WTC11 (cell line): ENCODE measurements at places on chromosomes 12 and 14.

GRCh38 chr14:72822946-72823611 is 70.8 kb downstream of the DPF3 start:
- no peak for DNase-seq

GRCh38 chr14:33317675-33318074 is 379.0 kb downstream of the NPAS3 start:
- no peak for DNase-seq

- peak; percentile 86 for DNase-seq
Measured at GRCh38 chr14:61750708-61751474, 11.3 kb upstream of the SNAPC1 start.

GRCh38 chr12:25421651-25422167 is 131.4 kb downstream of the LMNTD1 start:
- DNase-seq, result no peak

DNA sequence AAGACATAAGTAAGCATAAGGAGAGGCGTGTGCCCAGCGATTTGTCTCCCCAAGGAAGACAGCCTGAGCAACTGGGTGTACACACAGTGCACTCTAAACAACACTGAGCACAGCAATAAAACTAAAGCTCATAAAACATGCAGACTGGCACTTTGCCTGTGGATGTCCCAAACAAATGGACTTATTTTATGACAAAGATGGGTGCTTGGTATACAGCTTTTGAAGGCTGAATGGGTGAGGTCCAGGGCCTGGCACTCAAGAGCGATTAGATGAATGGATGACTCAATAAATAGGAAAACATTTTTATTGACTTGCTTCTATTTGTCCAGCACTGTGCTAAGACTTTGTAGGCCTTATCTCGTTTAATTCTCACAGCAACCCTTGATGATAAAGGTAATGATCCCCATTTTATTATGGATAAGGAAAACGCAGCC is 28.5 kb downstream of the LGMN start:
- no peak for DNase-seq

GRCh38 chr12:103590271-103590670 is 3.2 kb downstream of the STAB2 start:
- DNase-seq, result no peak

GRCh38 chr12:132886529-132887477 is 602 bp downstream of the CHFR start:
- peak; percentile 48 for DNase-seq

- no peak for DNase-seq
Measured at GRCh38 chr14:78985668-78986381, 815.7 kb downstream of the NRXN3 start.

- no peak for DNase-seq
Measured at GRCh38 chr12:19654650-19655376, 215.5 kb downstream of the AEBP2 start.

- peak; percentile 71 for DNase-seq
Measured at GRCh38 chr14:69013943-69014782, 35.1 kb upstream of the ACTN1 start.

- DNase-seq, result no peak
Measured at GRCh38 chr12:34379142-34379541, 356.8 kb downstream of the ALG10 start.

GRCh38 chr12:47017041-47017713 is 62.2 kb upstream of the PCED1B start:
- DNase-seq, result no peak

DNA sequence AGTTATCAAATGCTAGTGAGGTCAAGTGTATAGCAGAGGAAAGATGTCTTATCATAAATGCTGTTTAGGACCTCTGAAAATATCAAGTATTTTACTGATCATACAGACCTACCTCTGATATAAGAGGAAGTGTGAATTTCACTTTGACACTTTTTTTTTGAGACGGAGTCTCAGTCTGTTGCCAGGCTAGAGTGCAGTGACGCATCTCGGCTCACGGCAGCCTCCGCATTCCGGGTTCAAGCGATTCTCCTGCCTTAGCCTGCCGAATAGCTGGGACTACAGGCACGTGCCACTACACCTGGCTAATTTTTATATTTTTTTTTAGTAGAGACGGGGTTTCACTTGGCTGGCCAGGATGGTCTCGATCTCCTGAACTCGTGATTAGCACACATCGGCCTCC is 55.1 kb upstream of the PIK3C2G start:
- no peak for DNase-seq

- no peak for DNase-seq
Measured at GRCh38 chr14:74892745-74893144, 11.0 kb downstream of the DLST start.

- no peak for DNase-seq
Measured at GRCh38 chr14:23942587-23942986, 11.0 kb upstream of the DHRS4 start.

- no peak for DNase-seq
Measured at GRCh38 chr14:102964152-102964730, 41.8 kb downstream of the AMN start.

DNA sequence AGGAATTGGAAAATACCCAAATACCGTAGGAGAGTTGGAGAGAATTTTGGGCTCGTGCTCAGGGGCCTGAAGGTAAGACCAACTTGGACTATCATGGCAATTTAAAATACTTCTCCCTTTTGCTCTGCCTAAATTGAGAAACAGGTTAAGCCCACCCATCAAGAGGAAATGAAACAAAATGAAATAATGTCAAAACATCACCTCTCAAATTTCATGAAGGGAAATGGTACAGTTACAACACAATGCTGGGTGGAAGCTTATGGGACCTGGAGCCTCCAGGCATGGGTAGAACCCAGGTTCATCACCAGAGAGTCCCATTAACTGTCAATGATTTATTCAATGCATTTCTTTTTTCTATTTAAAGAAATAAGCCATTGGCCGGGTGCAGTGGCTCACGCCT is 33.7 kb downstream of the FOS start:
- no peak for DNase-seq

DNA sequence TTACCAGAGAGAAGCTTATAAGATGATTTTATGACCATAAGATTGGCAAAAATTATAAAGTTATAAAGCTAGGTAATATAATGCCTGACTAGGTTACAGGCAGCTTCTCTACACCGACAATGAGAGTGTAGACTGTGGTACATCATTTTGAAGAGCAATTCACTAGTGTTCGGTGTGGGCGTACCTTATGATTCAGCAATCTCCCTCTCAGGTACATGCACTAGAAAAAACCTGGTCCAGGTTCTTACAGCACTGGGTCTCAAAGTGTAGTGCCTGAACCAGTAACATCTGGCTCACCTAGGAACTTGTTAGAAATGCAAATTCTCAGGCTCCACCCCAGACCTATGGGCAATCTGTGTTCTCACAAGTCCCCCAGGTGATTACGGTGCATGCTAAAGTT is 106.7 kb downstream of the RERG start:
- no peak for DNase-seq

- DNase-seq, result peak; percentile 61
Measured at GRCh38 chr14:76050797-76051392, 65.3 kb downstream of the IFT43 start.

GRCh38 chr14:58918066-58918738 is 270.3 kb upstream of the DAAM1 start:
- DNase-seq, result no peak

GRCh38 chr12:18242380-18243089 is 18.8 kb upstream of the PIK3C2G start:
- DNase-seq, result no peak

DNA sequence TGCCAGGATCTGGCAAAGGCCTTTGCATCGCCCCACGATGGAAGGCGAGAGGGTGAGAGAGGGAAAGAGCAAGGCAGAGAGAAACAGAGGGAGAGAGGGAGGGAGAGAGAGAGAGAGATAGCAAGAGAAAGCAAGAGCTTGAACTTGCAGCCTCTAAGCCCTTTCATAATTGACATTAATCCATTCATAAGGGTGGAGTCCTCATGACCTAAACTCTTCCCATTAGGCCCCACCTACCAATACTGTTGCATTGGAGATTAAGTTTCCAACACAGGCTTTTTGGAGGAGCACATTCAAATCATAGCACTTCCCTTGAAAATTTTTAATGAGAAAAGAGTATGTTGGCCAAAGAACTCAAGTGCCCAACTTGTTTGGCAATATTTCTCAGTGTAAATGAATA is 48.6 kb upstream of the ZDHHC17 start:
- no peak for DNase-seq

GRCh38 chr14:58815161-58815701 is 177.5 kb downstream of the DACT1 start:
- no peak for DNase-seq

GRCh38 chr14:33611405-33612196 is 339.3 kb downstream of the EGLN3 start:
- peak; percentile 22 for DNase-seq

DNA sequence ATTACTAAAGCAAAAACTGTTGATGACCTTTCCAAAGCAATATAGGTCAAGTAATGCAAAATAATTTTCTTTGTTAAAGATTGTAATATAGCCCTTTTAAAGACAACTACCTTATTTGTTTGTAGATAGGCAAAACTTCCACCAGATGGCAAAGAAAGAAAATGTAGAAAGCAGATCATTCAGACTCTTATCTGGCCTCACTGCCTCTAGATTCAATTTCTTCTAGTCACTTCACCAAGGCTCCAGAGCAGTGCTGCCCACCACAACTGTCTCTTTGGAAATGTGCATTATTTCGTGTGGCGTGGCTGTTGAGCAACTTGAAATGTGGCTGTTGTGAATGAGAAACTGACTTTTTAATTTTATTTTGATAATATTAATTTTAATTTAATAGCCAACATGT is 127.1 kb downstream of the ITPR2 start:
- DNase-seq, result no peak

GRCh38 chr12:46207644-46208043 is 61.2 kb downstream of the SLC38A1 start:
- no peak for DNase-seq

- no peak for DNase-seq
Measured at GRCh38 chr14:72444701-72445100, 449.2 kb downstream of the DPF3 start.

GRCh38 chr14:74221741-74222140 is 17.5 kb upstream of the VSX2 start:
- no peak for DNase-seq

DNA sequence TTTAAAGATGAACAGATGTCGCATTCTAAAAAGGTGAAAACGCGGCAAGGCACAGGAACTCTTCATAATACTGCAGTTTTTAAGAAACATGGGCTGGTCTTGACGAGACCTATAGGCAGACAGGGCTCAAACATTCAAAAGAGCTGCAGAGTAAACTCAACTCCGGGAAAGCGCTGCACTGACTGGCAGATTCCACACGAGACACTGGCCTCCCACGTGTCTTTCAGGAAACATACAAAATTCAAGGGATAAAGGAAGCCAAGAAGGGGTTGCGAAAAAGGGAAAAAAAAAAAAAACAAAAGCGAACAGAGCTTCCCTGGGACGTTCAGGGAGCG is 614 bp upstream of the ARF6 start:
- DNase-seq, result no peak

DNA sequence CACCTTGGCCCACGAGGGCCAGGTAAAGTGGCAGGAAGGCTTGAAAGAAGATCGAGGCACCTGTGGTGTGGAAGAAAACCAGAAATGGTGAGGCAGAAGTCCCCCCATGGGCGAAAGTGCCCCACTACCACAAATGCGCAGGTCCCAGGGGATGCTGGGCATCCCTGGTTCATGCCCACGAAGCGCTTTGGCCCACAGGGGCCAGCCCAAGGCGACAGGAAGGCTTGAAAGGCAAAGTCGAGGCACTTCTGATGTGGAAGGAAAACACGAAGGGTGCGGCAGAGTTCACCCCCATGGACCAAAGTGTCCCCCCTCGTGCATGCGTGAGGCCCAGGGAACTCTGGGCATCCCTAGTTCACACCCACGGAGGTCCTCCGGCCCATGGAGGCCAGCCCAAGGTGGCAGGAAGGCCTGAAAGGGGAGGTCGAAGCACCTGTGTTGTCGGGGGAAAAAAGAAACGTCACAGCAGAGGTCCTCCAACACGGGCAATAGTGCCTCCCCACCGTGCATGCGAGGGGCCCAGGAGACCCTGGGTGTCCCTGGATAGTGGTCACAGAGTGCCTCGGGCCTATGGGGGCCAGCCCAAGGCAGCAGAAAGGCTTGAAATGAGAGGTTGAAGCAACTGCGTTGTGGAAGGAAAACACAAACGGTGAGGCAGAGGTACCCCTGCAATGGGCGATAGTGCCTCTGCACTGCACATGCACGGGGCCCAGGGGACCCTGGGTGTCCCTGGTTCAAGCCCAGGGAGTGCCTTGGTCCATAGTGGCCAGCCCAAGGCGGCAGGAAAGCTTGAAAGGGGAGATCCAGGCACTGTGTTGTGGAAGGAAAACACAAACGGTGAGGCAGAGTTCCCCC is 373.9 kb downstream of the ALG10 start:
- DNase-seq, result no peak

DNA sequence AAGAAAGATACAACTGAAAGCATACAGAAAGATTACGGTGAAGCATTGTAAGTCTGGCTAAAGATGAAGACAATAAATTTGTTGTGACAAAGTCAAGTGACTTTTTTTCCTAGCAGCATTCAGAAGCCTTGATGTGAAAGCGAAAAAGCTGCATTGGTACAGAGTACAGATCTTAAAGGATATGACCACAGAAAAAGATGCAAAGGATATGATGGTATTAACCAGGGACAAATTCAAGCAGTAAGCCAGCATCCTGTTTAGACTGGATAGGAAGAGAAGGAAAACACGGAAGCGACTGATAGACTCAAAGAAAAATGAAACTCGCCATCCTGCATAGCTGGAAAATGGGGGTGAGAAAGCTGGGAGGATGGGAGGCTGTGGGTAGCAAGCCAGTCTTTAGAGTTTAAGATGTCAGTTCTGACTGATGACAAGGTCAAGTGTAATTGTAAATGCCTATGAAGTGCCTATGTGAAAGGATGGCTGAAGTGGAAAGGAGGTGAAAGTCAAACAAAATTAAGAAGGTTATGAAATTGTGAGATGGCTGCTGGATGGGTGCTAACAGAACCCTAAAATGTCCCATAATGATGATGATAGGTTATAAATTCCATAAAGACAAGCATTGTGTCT is 92.4 kb downstream of the PHLDA1 start:
- no peak for DNase-seq

GRCh38 chr12:84791444-84791843 is 121.2 kb downstream of the SLC6A15 start:
- no peak for DNase-seq

GRCh38 chr12:121277374-121277759 is 19.1 kb downstream of the CAMKK2 start:
- DNase-seq, result no peak

DNA sequence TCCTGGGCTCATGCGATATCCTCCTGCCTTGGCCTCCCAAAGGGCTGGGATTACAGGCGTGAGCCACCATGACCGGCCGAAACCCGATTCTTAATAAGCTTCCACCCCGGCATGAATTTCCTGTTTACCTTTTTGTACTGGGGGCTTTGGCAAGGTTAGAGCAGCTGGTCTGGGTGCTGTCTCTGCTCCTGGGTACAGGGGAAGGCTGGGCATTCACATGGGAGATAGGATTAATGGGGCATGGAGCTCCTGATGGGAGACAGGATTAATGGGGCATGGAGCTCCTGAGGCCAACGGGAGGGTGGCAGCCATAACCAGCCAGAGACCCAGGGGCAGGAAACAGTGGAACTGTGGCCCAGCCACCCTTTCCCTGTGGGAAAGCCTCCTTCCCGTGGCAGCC is 69.5 kb upstream of the DICER1 start:
- no peak for DNase-seq
